ENCODE measurements at places on chromosomes 5 and 9.

GRCh38 chr5:109690242-109690974 is 681 bp downstream of the MAN2A1 start:
- no peaks in the 10 kb centered on the region for H3K27me3 ChIP-seq
- no peaks in the 10 kb centered on the region for H3K4me1 ChIP-seq
- peak; percentile 56 for DNase-seq
- H3K4me3 ChIP-seq = peak overlapping the region; percentile 93
- H3K36me3 ChIP-seq = no peaks in the 10 kb centered on the region
- H3K27ac ChIP-seq = peak overlapping the region; percentile 95

GRCh38 chr5:160333721-160334120 is 21.4 kb upstream of the CCNJL start:
- H3K4me3 ChIP-seq = no peak overlapping the region
- H3K27ac ChIP-seq = no peak overlapping the region
- no peak for DNase-seq
- H3K27me3 ChIP-seq = no peaks in the 10 kb centered on the region

- H3K27me3 ChIP-seq = no peaks in the 10 kb centered on the region
- H3K36me3 ChIP-seq = no peaks in the 10 kb centered on the region
- H3K4me1 ChIP-seq = no peaks in the 10 kb centered on the region
- no peak for DNase-seq
- no peak overlapping the region for H3K27ac ChIP-seq
Measured at GRCh38 chr5:176337913-176338312, 23.7 kb downstream of the KIAA1191 start.

DNA sequence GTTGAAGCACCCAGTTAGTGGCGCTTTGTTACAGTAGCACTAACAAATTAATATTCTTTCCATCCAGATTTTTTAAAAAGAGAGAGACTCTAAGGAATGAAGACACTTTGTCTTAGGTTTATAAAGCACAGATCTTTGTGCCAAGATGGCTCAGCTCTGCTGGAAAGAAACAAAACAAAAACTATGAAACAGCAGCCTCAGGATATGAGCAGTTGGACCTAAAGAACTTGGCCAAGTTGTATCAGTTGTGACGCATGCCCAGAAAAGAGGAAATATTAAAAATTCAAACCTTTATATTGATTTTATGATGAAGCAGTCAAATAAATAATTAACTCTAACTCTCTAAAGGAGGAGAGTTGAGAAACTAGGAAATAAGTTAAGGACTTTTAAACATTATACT is 427.2 kb downstream of the SPOCK1 start:
- no peak overlapping the region for H3K4me3 ChIP-seq
- no peak for DNase-seq
- H3K36me3 ChIP-seq = no peaks in the 10 kb centered on the region
- H3K27ac ChIP-seq = no peak overlapping the region

DNA sequence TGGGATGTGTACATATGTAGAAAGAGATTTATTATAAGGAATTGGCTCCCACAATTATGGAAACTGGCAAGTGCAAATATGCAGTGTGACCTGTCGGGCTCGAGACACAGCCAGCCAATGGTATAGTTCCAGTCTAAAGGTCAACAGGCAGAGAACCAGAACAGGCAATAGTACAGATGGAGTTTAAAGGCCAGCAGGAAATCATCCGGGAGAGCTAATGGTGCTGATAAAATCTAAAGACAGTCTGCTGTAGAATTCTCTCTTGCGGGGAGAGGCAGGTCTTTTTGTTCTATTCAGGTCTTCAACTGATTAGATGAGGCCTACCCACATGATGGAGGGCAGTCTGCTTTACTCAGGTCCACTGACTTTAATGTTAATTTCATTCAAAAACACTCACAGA is 21.8 kb downstream of the ANKRD31 start:
- no peaks in the 10 kb centered on the region for H3K4me1 ChIP-seq
- no peak overlapping the region for H3K4me3 ChIP-seq
- H3K27me3 ChIP-seq = no peaks in the 10 kb centered on the region
- no peak overlapping the region for H3K27ac ChIP-seq
- no peak for DNase-seq
